ENCODE measurements at places on chromosomes 3 and 15.

DNA sequence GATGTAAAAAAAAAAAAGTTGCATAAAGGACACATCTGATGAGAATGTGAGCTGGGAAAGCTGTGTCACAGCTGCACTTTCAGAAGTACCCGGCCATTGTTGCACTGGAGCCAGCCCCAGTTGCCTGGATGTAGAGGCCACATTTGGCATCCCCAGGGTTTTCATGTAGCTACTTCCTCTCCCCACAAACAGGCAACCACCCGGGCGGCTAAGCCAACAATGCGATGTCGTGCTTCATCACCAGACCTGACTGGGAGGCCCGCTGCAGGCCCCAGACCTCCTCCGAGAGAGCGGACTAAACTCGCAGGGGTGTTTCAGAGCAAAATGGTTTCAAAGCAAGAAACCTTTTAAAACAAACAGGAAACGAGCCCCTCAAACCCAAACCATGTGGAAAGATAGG lies 142.3 kb downstream of the TMCO5A start:
- DNase-seq, result peak; percentile 11

GRCh38 chr15:81182756-81183438 lies 13.8 kb upstream of the IL16 start:
- no peak for DNase-seq

- no peak for DNase-seq
Measured at GRCh38 chr3:184158404-184158803, 3.2 kb downstream of the DVL3 start.

DNA sequence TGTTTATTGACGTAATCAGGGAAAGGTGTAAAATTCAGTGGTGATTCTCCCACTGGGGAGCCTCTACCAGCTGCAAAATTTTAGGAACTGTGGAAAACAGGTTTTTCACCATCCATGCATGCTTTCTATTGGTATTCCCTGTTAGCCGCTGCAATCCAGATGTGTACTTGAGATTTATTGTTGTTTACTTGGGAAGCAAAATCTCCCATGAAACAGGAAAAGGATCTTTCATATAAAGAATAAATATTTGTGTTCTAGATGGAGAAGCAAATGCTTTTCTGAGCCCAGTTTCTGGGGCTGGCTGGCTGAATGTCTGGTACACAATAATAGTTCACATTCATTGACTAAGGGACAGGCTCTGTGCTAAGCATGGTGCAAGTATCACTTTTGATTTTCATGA lies 144.6 kb upstream of the RASGRP1 start:
- no peak for DNase-seq

DNA sequence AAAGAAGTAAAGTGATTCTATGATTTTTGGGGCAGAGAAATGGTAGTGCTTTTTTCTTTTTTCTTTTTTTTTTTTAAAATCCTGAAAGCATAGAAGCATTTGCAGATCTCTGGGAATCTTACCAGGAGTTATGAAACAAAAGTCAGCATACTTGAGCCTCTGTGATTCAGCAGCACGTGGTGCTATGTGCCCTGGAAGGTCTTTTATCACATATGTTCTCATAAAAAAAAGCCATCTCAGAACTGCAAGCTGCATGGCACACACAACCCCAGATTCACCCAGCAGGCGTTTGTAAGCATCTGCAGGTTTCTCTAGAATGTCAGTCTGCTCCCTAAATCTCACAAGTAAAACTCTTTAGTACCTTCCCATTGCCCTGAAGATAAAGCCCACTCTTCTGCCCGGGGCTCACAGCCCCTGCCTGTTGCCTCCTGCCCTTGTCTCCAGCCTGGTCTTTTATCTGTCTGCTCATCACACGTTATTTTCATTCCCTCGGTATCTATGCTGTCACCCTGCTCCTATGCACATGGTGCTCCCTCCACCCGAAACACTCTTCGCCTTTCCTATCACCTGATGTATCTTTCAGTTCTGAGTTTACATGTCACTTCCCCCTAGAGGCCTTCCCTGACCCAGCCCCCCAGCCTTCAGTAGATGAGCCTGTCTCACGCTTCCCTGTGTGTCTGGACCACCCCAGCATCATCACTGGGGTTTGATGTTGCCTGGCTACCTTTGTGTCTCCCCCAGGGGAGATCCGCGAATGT lies 72.4 kb downstream of the CHDH start:
- no peak for DNase-seq

GRCh38 chr3:185645596-185646381 lies 59.7 kb downstream of the SENP2 start:
- no peak for DNase-seq

- DNase-seq, result no peak
Measured at GRCh38 chr3:54957711-54958110, 29.9 kb upstream of the LRTM1 start.

- DNase-seq, result no peak
Measured at GRCh38 chr3:98272126-98272525, 8.1 kb downstream of the OR5H6 start.

DNA sequence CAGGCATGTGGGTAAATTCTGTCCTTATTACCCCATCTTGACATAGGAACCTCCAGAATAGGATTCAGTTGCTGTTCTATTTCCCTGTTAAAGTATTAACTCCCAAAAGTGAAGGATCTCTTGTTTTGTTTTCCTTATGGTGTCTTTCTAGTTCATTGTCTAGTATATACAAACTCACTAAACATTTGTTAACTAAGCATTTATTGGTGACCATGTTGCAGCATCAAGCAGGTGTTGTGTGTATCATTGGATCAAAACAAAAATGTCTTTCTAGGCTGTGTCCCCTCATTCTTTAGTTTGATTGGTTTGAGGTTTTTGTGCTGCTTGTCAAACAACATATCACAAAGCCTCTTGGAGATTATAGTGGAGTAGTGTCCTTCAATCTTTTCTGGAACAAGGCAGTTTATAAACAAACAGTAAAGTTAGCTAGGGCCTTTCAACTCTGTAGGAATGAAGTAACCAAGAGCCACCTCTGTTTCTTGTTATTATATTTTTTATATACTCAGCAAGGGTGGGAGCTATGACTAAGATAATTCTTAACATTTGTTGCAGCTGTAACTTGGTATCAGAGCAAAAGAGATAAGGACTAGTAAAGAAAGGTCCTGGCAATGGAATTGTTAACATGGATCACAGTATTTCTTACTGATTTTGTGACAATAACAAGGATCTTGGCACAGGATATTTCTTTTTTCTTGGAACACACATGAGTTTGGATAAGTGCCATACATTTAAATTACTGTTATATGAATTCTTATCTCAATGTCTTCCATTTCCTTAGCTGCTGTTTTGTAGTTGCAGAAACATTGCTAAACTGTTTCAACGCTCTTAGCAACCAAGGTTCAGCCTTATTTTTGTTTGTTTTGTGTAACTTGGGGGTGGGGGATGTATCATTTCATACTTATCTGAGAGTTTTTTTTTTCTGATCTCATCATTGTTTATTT lies 49.3 kb downstream of the TMOD3 start:
- DNase-seq, result no peak

- DNase-seq, result no peak
Measured at GRCh38 chr15:35696767-35697231, 150.8 kb upstream of the DPH6 start.

GRCh38 chr3:13532631-13533030 lies 16.3 kb upstream of the FBLN2 start:
- DNase-seq, result no peak

DNA sequence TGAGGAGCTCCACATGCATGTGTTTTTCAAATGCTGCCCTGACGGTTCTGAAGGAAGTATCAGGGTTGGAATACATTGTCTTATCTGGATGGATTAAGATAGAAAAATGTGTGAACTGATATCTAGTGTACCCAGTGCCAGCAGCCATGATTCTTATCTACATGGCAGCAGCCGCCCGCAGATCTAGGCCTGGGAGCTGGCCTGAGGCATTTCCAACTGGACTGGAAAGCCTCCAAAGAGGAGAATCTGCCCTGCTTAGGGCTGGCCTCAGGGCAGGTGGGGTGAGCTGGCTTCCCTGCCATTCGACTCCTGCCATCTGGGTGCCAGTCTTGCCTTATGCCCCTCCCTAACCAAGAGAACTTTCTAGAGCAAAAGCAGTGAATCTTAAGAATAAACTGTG lies 125.8 kb downstream of the SSR3 start:
- DNase-seq, result no peak

GRCh38 chr3:81871358-81872155 lies 110.1 kb upstream of the GBE1 start:
- DNase-seq, result no peak

DNA sequence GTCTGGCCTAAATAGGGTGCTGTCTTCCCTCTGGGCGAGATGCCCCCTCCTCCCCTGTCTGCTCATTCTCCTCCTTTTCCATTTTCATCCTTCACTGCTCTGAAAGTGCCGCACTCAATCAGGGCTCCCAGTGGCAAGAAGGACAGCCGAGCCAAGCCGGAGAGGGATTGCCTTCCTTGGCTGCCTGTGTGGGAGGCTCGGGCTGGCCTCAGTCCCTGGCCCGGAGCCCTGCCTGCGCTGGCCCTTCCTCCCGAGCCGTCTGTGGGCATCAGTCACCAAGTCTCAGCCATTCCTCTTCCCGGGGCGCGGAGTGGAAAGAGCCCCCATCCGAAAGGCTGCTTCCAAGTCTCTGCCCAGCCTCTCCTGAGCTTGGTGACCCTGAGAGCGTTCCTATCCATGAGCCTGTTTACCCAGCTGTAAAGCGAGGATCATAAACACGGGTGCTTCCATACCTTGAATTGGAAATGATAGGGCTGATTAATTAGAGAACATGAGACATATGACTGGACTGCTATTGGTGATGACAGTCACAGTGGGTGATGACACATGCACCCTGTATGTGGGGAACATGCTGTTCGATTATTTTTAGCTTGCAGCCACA lies 59.1 kb upstream of the TLE3 start:
- peak; percentile 68 for DNase-seq
